GOT3 (cell line): ENCODE measurements at places on chromosomes 11 and 22.

DNA sequence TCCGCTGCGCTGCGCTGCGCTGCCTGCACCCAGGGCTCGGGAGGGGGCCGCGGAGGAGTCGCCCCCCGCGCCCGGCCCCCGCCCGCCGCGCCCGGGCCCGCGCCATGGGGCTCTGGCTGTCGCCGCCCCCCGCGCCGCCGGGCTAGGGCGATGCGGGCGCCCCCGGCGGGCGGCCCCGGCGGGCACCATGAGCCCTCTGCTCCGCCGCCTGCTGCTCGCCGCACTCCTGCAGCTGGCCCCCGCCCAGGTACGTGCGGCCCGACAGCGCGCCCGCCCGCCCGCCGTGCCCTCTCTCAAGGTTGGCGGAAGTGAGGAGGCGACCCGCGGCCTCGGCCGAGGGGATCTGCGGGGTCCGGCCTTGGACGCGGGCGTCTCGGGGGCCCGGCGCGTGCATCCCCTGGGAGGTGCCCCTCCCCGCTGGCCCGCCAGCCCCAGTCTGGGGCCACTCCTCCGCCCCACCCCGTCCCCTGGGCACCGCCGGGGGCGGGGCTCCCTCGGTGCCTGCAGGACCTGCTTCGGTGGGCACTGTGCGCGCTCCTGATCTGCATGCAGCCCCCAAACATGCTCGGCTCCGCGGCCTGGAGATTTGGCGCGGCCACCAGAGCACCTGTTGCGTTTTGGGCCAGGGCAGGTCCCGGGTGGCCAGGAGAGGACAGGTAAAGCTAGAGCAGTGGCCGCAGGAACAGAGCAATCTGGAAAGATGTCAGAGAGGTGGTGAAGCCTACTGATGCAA lies 429 bp downstream of the VEGFB start:
- DNase-seq: no peak

GRCh38 chr11:16373768-16374167 lies 17.4 kb upstream of the SOX6 start:
- no peak for DNase-seq

DNA sequence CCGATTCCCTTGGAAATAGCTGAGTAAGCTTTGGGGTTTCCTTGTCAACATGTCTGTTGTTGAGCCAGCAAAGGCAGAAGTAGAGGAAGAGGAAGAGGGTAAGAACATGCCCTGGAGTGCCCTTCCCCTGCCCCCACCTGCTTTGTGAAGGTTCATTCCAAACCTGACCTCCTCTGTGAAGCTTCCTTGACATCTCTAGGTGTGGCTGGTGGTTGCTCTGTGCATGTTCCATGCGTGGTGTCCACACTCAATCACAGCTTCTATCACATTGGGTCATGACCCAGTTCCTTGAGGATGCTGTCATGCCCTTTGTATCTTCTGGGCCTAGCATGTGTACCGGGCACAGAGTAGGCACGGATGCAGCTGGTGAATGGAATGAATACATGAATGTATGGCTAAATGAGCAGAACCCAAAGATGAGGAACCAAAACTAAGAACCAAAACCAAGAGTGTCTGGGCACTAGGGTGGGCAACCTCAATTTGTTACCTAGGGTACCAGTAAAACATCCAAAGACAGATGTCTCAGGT lies 23.7 kb upstream of the FXYD6 start:
- DNase-seq: no peak

GRCh38 chr11:131290185-131290584 lies 80.2 kb upstream of the NTM start:
- no peak for DNase-seq

- DNase-seq: no peak
Measured at GRCh38 chr11:69401715-69402114, 79.7 kb upstream of the LINC01488 start.

GRCh38 chr22:37304595-37305343 lies 22.5 kb downstream of the CYTH4 start:
- DNase-seq: no peak

GRCh38 chr22:43289976-43290721 lies 53.0 kb downstream of the SCUBE1 start:
- DNase-seq: no peak

DNA sequence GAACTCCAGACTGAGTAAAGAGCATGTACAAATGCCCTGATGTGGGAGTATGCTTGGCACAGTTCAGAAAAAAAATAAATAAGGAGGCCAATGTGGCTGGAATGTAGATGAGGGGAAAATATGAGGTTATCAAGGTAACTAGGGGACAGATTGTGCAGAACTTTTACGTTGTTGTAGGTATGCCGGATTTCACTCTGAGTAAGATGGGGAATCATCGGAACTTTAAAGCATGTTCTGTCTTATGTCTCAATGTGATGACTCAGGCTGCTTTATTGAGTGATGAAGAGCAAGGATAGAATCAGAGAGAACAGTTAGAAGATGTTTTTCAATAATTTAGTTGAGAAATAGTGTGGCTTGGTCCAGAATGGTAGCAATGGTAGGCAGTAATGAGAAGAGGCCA lies 130.4 kb downstream of the C11orf87 start:
- DNase-seq: no peak

DNA sequence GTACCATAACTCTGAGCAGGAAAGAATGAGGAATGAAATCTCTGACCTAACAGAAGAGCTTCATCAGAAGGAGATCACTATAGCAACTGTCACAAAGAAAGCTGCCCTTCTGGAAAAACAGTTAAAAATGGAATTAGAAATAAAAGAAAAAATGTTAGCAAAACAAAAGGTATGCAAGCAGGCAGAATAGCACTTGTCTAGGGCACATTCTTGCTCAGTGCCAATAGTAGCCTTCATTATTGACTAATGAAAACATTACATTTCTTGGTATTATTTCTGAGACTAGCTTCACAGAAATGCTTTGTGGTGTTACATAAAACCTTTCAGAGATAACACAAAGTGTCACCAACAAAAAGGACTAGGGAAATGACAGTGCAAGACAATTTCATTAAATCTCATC lies 63.9 kb downstream of the DEUP1 start:
- no peak for DNase-seq

- DNase-seq: no peak
Measured at GRCh38 chr22:26325641-26326040, 103.4 kb upstream of the ASPHD2 start.

- DNase-seq: no peak
Measured at GRCh38 chr22:28348613-28349609, 330.7 kb downstream of the TTC28 start.

DNA sequence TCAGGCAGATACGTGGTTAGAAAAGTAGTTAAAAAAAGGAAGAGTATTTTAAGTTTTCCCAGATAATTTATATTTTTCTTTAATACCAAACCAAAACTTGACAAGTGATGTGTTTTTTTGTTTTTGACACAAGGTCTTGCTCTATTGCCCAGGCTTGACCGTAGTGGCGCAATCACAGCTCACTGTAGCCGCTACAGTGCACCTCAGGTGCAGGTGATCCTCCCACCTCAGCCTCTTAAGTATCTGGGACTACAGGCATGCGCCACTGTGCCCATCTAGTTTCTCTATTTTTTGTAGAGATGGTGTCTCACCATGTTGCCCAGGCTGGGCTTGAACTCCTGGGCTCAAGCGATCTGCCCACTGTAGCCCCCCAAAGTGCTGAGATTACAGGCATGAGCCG lies 92.5 kb downstream of the MTMR3 start:
- no peak for DNase-seq

- no peak for DNase-seq
Measured at GRCh38 chr11:43797337-43797736, 83.3 kb upstream of the ALKBH3 start.

GRCh38 chr11:108620958-108621772 lies 27.6 kb upstream of the EXPH5 start:
- no peak for DNase-seq

- DNase-seq: no peak
Measured at GRCh38 chr11:62497132-62497801, 49.3 kb downstream of the AHNAK start.

DNA sequence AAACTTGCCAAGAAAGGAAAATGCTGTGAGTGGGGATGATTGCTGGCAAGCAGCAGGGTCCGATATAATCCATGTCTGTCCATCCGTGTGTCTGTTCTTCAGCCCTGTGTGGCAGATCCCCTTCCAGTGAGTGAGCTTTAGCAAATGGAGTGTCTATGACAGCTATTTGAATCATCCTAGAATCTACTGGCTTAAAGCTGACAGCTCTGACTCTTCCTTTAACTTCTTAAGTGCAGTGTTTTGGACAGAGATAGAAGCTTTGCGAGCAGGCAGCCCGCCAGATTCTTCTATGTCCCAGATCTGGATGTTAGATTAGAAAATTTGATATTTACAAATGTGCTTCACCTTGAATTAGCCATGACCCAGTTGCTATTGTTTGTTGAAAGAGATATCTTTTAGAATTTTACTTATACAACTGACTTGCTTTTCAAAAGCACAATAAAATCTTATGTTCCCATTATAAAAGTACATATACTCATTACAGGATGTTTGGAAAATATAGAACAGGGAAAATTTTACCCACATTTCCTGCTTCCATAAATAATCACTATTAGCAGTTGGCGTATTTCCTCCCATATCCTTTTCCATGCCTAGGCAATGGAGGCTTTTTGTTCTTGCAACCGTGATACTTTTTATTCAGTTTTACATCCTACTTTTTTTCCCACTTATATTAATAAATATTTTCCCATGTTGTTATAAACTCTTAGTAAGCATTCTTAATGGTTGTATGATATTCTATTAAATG lies 124.5 kb downstream of the COMMD9 start:
- no peak for DNase-seq

DNA sequence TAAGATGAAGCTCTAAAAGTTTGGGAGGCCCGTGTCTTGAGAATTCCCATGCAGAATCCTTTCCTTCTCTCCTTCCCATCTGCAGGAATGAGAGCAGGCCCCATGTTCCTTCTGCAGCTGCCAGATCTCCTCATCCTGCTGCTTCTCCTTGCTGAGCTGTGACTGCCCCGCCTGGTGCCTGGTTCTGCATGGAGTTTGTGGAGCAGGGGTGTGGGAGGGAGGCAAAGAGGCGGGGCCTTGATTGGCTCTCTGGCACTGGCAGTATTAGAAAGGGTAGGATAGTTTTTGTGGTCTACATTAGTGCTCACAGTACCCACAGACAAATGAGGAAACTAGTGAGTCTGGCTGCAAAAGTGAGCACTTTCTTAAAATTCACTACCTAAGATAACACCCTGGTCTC lies 91.1 kb upstream of the CLPB start:
- DNase-seq: no peak

GRCh38 chr22:49328118-49328475 lies 499.6 kb downstream of the BRD1 start:
- no peak for DNase-seq

- no peak for DNase-seq
Measured at GRCh38 chr11:115217726-115218311, 286.4 kb downstream of the CADM1 start.

- no peak for DNase-seq
Measured at GRCh38 chr22:44192098-44192815, 11.5 kb downstream of the PARVG start.

DNA sequence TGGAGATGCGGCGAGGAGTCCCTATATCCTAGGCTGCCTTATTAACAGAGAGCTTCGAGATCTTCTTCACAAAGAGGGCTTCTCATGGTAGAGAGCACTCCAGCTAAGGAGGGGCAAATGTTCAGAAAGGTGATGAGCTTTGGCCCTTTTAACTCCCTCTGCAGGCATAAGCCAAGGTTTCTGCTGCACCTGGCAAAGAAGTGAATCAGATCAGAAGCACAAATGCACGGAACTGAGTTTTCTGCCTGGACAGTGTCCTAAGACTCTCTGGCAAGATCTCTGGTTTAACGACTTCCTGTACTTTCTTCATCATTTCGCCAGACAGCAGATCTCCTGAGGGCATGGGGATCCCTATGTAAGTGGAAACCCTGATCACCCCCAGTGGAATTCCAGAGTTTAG lies 37.2 kb downstream of the POU2AF3 start:
- no peak for DNase-seq

DNA sequence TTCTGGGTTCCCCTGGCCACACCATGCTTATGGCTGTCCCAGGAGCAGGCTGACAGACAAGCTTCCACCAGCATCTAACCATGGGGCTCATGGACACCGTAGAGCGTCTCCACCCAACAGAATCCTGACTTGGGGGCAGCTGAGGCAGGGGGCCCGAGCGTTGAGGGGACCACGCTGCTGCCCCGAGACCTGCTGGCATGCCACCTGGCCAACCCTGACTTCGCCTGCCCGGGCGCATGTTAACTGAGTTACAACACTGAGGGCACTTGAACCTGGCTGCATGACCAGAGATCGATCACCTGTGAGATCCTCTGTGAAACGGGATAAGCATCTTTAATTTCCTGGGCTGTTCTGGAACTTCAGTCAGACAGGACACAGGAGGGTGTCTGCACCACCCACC lies 13.7 kb downstream of the PPM1F start:
- no peak for DNase-seq

- no peak for DNase-seq
Measured at GRCh38 chr11:98874050-98874449, 146.7 kb upstream of the CNTN5 start.

- DNase-seq: no peak
Measured at GRCh38 chr11:101576456-101576855, 7.4 kb downstream of the TRPC6 start.

GRCh38 chr11:10494636-10495463 lies 39.8 kb downstream of the AMPD3 start:
- DNase-seq: no peak

DNA sequence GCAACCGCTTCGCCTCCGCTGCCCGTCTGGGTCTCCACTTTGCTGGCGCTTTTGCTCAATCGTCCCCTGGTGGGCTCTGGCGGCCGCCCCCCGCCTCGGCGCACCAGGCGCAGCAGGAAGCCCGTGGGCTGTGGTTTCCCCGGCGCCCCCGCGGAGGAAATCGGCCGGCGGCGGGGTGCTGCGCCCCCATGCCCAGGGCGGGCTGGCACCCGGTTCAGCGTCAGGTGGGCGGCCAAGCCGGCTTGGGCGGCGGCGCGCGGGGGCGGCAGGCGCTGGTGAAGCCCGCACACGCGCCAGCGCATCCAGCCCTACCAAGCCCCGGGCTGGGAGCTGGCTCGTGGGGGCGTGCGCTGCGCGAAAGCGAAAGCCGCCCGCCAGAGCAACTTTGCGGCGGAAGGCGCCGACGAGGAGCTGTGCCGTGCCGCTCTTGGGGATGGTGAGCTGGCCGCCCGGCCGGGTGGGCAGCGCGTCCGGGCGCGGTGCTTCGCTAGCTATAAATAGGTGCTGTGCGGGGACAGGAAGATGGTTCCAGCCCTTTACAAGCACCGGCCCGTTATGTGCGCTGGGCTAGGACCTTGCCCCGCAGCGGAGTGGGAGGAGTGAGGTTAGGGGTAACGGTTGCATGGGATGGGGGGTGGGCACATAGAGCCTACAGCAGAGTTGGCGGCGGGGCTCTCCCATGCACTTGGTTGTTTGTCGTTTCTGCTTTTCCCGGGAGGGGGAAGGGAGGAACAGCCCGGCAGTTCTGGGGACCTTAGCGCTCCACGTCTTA lies 25.0 kb upstream of the SUSD2 start:
- no peak for DNase-seq

GRCh38 chr22:40203572-40203971 lies 25.8 kb downstream of the TNRC6B start:
- no peak for DNase-seq
